ENCODE measurements at places on chromosomes 7 and 10. TPM values are rescaled to one million over a fixed set of nuclear protein-coding genes. Genes with fewer than 3 reads are reported as not detected.

Gene EIF5AL1
- 0.09 TPM for total RNA-seq

Gene EZH2
- total RNA-seq = 42.7 TPM

Gene SERPINE1
- 0.27 TPM for total RNA-seq

Gene CCL24
- not detected for total RNA-seq

Gene HOXA6
- not detected for total RNA-seq

Gene AZGP1
- 0.27 TPM for total RNA-seq

Gene BBIP1
- total RNA-seq = 44.1 TPM

Gene COL13A1
- total RNA-seq = 8.3 TPM

Gene CLDN15
- 5.4 TPM for total RNA-seq

All from cerebellum (tissue), 4 donors.